ENCODE measurements at places on chromosomes 1 and 21.

DNA sequence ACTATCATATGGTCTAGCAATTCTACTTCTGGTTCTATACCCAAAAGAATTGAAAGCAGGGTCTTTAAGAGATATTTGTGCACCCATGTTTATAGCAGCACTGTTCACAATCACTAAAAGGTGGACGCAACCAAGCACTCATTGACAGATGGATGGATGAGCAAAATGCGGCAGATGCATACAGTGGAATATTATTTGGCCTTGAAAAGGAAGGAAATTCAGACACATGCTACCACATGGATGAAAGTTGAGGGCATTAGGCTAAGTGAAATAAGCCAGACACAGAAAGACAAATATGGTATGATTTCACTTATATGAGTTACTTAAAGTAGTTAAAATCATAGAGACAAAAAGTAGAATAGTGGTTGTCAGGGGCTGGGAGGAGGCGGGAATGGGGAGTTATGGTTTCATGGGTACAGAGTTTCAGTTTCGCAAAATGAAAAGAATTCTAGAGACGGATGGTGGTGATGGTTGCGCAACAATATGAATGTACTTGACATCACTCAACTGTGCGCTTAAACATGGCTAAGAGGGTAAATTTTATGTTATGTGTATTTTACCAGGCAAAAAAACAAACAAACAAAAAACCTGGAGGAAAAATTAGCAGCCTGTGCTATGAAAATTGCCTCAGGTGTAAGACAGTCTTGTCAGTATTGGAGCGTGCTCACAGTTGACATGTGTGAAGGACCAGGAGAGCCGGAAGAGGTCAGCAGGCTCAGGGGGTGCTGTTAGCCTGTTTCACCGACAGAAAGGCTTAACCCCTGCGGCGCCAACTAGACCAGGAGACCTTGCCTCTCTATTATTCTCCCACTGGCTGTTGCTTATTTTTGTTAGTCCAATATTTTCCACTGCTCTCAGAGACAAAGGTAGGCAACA is 26.5 kb downstream of the CD247 start:
- no peak for DNase-seq

DNA sequence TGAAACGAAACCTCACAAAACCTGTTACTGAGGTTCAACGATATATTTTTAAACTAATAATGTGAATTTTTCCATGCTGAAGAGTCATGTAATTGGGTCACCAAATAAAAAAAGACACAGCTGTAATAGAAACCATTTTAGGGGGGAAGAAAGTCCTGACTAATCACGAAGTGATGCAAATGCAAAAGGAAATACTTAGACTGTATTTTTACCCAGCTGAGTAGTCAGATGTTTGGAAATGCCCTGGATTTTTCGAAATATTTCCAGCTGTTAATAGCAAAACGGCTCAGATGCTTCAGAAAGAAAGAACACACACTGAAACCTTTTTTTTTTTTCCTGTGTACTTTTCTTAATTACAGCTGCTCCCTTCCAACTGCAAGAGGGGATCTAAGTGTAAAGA is 210.3 kb downstream of the SETD4 start:
- DNase-seq: no peak

DNA sequence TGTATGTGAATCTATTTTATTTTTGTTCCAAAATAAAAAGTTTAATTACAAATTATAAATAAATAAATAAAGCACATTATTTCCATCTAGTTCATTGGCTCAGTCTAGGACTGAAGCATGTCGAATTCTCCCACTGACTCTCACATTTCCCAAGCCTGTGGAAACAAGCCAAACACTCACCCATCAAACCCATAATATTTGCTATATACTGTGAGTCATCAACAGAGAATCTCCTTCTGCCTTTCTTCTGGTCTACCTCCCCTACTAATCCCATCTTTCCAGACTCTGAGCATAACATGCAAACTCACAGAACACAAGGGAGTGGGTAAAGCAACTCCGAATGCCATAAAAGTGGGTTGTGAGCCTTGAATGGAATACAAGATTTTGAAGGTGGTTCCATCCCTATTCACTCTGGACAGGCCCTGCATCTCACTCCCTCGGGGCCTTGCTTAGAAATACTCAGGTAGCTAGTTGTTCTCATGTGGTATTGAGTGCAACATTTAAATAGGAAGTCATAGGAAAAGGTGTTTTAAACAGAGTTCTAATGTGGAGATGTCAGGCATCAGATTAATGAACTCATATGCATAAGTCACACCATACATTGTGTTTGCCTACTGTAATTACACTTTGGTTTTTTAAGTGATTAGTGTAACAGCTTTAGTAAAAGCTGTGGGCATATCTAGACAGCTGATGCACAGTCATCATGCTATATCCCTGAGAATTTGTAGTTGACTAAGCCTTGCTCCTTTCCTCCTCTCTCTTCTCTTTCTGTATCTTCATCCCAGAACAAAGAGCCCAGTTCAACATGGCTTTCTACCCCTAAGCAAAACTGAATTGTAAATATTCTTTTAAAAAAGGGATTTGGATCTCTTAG is 47.0 kb downstream of the F5 start:
- DNase-seq: no peak

DNA sequence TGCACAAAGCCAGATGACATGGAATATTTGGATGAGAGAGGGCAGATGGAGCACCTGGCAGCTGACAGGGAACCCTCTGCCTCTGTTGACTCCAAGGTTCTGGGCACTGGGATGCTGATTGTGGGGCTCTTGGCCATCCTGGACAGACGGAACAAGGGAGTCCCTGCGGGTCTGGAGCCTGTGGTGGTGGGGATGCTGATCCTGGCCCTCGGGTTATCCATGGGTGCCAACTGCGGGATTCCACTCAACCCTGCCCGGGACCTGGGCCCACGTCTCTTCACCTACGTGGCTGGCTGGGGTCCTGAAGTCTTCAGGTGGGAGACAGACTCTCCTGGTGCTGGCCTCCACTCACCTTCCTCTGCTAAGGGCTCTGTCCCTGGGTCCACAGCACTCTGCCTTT is 1.8 kb upstream of the ATP8B2 start:
- no peak for DNase-seq

GRCh38 chr1:248697907-248698306 is 4.7 kb downstream of the OR14I1 start:
- no peak for DNase-seq

GRCh38 chr1:56516539-56517252 is 62.7 kb downstream of the PLPP3 start:
- no peak for DNase-seq

DNA sequence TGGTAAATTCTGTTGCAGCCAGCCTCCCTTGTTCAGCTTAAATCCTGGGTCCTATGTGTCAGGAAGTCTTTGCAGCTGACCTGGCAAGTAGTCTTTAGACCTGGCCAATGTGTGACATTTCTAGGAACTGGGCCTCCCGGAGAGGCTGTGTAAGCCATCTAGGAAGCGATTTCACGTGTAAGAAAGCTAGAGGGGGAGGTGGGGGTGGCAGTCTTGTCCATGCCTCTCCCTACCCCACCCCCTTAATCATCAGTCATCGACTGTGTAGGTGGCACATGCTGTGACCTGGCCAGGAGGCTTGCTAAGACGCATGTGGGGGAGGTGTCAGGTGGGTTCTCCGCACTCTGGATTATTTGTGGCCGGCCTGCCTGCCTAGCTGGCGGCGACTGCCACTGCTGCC is 8.4 kb downstream of the C1orf226 start:
- DNase-seq: no peak

DNA sequence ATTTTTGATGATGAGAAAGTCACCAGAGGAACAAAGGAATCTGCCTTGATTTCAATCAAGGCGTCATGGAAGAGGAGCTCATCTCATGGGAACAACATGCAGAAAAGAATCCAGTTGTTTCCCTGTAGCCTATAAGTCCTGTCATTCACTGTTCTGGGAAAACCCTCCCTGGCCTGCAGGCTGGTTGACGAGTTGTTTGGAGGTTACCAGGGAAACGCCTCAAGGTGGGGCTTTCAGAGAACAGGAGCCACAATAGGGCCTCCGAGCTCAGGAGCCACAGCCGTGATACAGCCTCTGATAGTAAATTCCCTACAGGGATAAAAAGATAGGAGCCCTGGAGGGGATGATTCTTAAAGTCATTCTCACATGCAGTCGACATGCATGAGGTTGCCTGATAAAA is 135.2 kb downstream of the PSMG1 start:
- no peak for DNase-seq

DNA sequence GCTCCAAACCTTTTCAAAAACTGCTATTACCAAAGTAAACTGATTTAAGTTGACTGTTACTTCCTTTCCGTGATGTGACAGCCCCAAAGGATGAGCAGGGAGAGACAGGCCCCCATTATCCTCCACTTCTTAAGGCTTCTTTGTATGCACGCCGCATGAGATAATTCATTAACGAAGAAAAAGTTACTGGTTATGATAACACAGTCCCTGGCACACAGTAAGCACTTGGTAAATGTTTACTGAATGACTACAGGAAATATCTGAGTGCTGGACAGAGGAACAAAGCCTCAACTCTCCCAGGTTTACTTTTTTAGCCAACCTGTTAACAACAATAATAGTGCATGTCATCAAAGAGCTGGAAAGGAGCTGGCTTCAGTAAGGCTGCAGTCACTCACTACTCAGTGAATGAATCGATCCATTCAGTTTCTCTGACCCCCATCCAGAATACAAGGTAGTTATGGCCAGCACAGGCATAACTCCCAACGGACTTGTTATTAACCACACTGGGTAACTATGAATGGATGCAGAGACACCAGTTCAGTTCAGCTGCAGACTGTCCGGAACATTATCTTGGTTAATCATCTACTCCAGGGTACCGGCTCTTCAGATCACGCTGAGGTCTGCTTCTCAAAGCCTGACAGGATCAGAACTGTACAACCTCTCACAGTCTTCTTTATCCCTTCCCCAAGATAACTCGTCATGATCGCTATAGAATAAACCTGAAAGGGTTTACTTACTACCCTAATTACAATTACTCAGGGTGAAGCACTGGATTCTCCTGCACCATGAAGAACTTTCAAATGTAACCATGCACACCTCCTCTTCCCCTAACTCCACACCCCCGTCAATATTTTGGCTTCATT is 58.3 kb downstream of the TGFBR3 start:
- no peak for DNase-seq

- no peak for DNase-seq
Measured at GRCh38 chr1:111624382-111624781, 4.8 kb downstream of the RAP1A start.

DNA sequence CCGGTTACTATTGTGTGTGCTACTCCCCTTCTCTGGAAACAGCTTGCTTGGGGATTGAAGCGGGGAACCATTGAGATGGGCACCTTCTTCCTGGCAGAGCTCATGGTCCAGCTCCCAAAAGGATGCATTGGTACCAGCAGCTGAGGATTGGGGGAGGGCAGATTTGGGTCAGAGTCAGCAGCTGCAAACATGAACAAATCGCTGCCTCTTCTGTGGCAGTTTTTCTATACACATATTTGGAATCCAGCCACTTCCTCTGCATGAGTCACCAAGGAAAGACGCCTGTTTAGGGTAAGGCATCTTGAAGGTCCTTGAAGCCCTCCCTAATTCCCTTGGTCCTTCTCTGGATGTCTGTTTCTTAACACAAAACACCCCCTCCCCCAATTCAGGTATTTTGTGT is 104.7 kb downstream of the DAB1 start:
- DNase-seq: no peak

DNA sequence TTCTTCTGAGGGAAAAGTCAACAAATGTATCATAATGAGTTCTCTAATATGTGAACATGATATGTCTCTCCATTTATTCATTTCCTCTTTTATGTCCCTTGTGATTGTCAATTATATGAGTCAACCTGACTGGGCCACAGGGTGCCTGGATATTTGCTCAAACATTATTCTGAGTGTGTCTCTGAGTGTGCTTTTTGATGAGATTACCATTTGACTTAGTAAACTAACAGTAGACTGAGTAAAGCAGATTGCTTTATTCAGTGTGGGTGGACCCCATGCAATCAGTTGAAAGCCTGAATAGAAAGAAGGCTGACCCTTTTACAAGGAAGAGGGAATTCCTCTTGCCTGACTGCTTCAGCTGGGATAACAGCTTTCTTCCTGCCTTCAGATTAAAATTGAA is 142.6 kb downstream of the SLC35F3 start:
- no peak for DNase-seq

GRCh38 chr1:242062271-242062670 is 63.4 kb upstream of the MAP1LC3C start:
- DNase-seq: no peak

DNA sequence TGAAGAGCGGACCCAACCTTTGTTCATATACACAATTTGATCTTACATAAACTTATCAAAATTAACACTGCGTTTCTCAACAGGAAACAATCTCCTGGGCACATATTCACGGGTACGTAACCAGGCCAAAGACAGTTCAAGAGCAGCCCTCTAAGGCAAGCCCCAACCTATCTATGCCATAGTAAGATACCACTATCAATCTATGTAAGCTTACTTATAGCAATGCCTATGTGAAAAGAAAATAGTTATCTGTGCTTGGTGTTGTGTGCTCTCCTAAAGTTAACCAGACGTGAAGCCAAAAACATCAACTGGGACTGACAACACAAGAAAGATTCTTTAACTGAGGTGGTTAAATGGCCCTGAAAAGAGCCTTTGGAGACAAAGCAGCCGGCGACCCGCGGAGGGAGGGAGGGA is 49.4 kb upstream of the BOLA1 start:
- DNase-seq: no peak

DNA sequence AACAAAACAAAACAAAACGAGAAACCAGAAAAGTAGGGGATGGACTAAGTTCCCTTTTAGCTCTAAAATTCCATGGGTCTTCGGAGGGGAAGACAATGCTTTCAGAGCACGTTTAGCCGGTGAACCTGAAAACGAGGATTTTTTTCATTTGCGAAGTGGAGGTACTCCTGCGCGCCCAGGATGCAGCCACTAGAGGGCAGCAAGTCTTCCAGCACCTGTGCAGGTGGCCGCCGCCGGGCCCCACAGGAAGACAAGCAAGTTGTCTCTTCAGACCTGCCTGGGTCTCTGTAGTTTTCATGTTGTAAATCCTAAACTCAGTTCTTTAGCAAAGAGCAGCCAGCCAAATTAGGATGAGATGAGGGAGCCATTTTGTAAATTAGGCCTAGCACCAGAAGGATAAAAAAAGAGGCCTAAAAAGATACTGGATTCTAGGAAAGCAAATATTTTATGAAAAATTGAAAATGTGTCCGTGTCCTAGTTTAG is 17.7 kb upstream of the SNX27 start:
- DNase-seq: peak; percentile 79

GRCh38 chr1:222454186-222454585 is 93.7 kb downstream of the HHIPL2 start:
- DNase-seq: no peak

GRCh38 chr1:208248307-208248801 is 4.2 kb upstream of the PLXNA2 start:
- DNase-seq: no peak

DNA sequence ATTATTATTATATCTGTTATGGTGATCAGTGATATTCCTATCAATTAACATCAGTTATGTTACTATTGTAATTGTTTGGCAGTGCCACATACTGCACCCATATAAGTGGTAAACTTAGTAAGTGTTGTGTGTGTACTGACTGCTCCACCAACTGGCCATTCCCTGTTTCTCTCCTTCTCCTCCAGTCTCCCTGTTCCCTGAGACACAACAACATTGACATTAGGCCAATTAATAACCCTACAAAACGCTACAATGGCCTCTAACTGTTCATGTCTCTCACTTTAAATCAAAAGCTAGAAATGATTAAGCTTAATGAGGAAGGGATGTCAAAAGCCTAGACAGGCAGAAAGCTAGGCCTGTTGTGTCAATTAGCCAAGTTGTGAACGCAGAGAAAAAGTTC is 6.6 kb upstream of the THRAP3 start:
- DNase-seq: no peak
